Karpas-422 (cell line): ENCODE measurements at places on chromosomes 12 and 14. TPM values are rescaled to one million over a fixed set of nuclear protein-coding genes. Genes with fewer than 3 reads are reported as not detected.
A peak's percentile ranks its signal among the peaks of the same experiment; 100 is the strongest.

DNA sequence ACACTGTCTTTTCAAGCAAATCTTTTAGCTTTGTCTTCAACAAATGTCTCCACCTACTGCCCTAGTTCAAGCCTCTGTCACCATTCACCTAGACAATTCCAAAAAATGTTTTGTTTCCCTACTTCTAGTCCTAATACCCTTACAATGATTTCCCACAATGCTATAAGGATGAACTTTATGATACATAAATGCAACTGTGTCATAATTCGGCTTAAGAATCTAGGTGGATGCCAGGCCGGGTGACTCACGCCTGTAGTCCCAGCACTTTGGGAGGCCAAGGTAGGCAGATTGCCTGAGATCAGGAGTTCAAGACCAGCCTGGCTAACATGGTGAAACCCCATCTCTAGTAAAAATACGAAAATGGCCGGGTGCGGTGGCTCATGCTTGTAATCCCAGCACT, 20.7 kb upstream of the CREBL2 start:
- no peak for DNase-seq

- DNase-seq, result no peak
These were observed 87.8 kb downstream of the DAAM1 start for GRCh38 chr14:59276235-59276634.

DNA sequence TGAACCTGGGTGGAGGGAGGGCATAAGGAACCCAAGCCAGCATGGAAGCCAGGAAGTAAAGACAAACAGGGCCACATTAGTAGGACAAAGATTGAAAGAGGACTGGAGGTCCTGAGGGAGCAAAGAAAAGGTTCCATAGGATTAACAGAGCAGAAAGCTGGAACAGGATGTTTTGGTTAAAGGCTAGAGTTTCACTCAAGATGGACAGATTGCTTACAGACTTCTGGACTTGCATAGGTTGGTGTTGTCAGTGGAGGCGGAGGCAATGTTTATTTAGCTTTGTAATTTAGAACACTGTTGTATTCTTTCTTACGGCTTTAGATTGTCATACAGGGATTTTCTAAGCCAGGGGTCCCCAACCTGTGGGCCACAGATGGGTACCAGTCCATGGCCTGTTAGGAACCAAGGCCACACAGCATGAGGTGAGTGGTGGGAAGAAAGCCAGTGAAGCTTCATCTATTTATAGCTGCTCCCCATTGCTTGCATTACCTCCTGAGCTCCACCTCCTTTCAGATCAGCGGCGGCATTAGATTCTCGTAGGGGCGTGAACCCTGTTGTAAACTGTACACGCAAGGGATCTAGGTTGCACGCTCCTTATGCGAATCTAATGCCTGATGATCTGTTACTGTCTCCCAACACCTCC, 31.3 kb downstream of the ZNF664 start:
- DNase-seq, result no peak

DNA sequence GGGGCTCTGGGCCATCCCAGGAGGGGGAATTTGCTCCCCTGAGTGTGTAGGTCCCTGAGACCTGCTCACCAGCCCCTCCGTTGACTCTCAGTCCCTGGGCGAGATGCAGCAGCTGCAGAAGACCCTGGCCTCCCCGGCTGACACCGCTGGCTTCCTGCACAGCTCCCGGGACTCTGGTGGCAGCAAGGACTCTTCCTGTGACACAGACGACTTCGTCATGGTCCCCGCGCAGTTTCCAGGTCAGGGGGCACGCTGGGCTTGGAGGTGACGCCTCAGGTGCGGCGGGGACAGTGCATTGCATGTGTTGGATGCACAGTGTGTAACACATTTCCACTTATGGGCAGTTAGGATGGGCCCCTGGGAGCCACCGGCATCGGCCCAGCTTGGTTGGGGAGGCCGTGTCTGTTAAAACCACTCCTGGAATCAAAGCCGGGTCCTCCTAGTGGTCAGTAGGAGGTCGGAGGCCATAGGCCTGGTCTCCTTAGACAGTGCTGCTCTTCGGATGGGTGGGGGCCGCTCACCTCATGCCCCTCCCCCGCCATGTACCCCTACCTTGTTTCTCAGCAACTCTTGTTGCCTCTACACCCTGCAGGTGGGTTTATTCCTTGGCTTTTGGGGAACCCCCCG, 17.1 kb upstream of the PUS1 start:
- DNase-seq, result no peak

DNA sequence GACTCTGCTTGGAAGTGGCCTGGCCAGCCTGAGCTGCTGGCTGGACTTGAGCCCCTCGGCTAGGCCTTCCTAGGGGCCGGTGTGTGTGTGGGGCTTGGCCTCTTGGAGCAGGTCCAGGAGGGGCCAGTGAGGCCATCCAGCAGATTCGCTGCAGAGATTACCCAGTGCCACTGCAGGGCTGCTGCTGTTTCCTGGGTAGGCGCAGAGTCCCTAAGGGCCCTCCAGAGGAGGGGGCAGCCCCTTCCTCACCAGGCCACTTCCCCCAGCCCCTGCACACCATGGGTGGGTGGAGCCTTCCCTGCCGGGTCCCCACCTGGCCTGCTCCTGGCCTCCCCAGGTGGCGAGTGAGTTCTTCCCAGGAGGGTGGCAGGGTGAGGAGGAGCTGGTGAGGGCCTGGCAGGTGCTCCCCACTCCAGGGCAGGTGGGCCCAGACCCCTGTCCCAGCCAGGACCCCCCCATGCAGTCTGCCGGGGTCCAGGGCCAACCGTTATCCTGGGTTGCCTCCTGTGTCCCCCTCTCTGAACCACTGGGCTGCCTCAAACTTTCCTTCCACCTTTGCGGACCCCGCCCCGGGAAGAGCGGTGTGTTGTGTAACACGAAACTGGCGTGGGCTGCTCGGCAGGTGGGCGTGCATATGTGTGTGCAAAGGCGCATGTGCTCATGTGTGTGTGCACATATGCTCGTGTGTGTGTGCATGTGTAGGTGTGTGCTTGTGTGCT, 25.1 kb downstream of the ASPG start:
- DNase-seq, result no peak

DNA sequence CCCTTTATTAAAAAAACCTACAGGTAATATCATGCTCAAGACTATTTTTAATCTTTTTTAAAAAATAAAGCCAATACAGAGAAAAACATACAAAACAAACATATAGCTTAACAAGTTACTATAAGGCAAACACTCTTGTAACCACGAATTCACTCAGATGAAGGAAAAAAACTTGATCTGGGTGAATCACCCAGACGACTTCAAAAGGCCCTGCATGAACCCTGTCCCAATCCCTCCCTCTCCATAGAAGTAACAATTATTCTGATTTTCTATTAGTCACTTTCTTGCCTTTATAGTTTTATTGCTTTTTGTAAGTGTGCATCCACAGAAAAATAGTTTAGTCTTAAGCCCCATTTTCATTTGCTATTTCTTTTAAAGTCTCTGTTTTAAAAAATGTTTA, 72.6 kb downstream of the LRP6 start:
- DNase-seq, result no peak

DNA sequence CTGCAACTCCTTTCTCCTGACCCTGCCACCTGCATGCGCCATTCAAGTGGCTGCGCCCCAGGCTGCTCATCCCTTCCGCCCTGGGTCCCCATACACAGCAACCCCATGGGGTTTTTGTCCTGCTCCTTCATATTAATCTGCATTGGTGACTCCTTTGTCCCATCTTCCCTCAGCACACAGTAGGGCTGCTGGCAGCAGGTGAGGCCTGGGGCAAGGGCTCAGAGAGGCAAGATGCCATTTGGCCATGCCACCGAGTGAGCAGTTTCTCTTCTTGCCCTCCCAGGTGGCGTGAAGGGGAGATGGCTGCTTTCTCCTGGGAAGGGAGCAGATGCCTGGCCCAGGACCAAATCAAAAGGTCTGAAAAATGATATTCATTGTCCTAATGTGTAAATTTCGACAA, 9.1 kb downstream of the RTL1 start:
- DNase-seq, result no peak

GRCh38 chr12:96233168-96233567, 39.0 kb downstream of the ELK3 start:
- DNase-seq, result no peak

The LRTM2 gene
- total RNA-seq, result not detected in 2 replicates

The GPX2 gene
- not detected in 2 replicates for total RNA-seq

- no peak for DNase-seq
These were observed 138.1 kb upstream of the NTF3 start for GRCh38 chr12:5293773-5294172.

DNA sequence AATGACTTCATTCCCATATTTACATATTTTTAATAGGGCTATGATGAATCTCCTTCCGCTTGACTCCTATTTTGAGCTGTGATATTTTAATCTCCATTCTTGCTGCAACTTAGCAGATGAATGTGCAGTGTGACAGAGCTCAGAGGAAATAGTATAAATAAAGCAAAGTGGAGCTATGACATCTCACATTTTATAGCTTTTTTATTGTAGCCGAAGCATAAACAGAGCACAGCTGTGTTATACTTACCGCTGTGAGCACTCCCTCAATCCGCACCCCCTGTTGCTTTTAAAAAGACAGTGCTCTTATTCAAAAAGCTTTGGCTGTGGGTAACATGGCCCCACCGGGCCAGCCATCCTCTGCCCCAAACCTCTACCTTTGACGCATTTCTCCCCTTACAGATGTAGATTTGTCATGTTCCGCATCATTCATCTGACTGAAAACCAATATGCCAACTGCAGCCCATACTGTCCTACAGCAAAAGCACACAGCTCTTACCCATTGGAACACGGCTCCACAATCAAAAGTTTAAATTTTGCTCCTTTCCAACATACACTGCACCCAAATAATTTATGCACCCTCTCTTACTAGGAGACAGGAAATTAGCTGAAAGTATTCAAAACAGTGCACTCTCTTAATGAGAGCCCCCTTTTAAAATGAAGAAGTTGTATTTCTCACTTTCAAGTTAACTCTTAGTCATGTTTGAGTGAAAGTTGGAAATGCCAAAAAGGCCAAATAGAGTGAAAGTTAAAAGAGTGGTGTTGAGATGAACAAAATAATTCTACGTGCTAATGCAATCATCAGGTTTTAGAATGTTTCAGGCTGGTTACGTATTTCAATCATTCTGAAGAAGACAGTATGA, 429.3 kb upstream of the SOX5 start:
- DNase-seq, result peak; percentile 92

The TAS2R30 gene
- total RNA-seq, result 6.0 and 13.9 TPM in 2 replicates

DNA sequence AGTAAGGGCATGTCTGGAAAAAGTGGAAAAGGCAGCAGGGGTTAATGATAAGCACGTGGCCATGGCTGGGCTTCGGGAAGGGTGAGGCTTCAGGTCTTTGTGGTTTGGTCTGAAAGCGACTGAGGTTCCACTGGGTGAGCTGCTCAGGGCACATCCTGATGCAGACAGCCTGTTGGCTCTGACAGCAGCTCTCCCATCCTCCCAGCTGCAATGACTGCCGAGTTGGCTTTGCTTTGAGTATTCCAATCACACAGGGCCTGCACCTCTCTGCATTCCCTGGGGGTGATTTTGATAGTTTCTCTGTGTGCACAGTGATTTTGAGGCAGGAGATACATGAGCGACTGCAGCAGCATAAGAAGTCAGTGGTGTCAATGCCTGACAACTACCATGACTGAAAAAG, 390.7 kb downstream of the APAF1 start:
- DNase-seq, result peak; percentile 86

The SYNDIG1L gene
- not detected in 2 replicates for total RNA-seq

The RASSF9 gene
- not detected in 2 replicates for total RNA-seq

The BDKRB1 gene
- total RNA-seq, result not detected in 2 replicates

The NRIP2 gene
- total RNA-seq, result not detected in 2 replicates

DNA sequence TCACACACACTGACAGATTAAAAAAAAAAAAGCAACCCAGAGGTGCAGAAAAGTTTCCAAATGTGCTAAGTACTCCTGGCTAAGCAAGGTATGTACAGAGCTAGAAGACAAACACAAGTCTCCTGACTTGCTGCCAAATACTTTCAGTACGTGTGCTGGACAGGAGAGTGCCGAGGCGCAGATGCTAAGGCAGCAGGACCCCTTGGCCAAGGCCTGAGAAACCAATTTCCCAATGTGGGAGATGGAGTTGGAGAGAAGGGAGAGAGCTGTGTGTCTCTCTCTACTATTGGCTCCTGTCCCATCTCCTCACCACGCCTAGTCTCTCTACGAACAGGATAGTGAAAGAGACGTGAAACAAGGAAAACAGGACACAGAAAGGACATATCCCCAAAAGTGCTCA, 5.3 kb downstream of the SPRYD3 start:
- DNase-seq, result no peak

The MUCL1 gene
- total RNA-seq, result not detected in 2 replicates

The DCN gene
- 612 and 1,580 TPM in 2 replicates for total RNA-seq

- no peak for DNase-seq
These were observed 21.9 kb upstream of the CLMN start for GRCh38 chr14:95341564-95341963.

The OR2AP1 gene
- total RNA-seq, result not detected in 2 replicates

DNA sequence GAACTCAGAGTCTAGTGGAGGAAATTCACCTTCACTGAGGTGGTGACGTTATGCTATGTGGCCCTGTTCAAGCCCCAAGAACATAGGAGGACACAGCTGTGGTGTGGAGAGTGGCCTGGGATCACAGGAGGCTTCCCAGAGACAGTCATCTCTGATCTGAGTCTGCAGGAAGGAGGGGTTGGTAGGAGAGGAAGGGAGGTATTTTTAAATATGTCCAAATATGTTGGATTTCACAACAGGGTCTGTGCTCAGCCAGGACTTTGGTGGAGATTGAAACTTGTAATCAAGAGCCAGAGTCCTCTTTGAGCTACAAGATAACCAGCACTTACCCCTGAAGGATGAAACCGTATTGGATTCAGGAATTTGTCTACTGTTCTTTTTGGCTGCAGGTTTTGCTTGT, 26.4 kb upstream of the MED13L start:
- DNase-seq, result no peak

- DNase-seq, result no peak
These were observed 133.8 kb downstream of the SAMD4A start for GRCh38 chr14:54700717-54701116.

The MYF6 gene
- total RNA-seq, result not detected in 2 replicates

DNA sequence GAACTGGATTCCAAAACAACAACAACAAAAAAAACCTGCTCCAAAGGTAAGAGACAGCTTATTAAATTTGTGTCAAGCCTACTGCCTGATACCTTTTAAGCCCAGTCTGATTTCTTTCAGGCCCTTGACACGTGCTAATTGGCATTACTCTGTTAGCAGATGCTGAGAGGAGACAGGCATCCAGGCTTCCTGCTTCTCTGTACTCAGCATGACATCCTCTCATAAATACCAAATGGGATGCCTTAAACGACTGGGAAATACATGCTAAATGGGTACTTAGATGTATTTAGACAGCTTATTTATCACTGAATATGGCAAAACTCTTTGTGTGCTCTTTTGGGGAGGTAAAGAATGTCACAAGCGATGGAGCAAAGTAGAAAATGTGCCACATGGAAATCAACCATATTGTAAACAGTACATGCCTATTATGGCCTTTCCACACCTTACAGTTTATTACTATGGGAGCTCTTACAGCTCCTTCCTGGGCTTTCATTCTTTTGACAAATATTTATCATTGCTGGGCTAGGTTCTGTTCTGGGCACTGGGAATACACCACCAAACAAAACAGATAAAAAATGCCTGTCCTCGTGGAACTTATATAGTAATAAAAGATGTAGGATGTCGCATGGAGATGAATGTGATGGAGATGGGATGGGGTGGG, 11.5 kb upstream of the PCED1B start:
- DNase-seq, result no peak
